DMS 273 treated with DMSO at 0.1 percent for 48 hours (cell line): ENCODE measurements at places on chromosomes 1 and 21.

DNA sequence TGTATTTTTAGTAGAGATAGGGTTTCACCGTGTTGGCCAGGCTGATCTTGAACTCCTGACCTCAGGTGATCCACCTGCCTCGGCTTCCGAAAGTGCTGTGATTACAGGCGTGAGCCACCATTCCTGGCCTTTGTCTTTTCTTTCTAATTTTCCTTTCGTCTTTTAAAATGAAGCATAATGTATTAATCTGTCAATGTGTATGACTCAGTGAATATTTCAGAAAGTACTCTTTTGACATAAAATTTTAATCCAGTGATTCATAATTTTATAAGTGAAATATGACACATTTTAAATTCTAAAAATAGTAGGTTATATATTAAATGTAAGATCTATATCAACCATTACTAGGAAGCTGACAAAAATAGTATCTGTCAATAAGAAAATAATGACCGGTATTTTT is 1059.0 kb upstream of the PRMT6 start:
- no peak for DNase-seq

- no peak for DNase-seq
Observed at GRCh38 chr21:39066829-39067780, 116.1 kb downstream of the PSMG1 start.

- DNase-seq, result no peak
Observed at GRCh38 chr1:154467434-154468102, 34.5 kb upstream of the TDRD10 start.

GRCh38 chr1:170221031-170221430 is 75.3 kb downstream of the NTMT2 start:
- DNase-seq, result no peak

GRCh38 chr1:53543778-53544695 is 84.8 kb downstream of the DMRTB1 start:
- no peak for DNase-seq

DNA sequence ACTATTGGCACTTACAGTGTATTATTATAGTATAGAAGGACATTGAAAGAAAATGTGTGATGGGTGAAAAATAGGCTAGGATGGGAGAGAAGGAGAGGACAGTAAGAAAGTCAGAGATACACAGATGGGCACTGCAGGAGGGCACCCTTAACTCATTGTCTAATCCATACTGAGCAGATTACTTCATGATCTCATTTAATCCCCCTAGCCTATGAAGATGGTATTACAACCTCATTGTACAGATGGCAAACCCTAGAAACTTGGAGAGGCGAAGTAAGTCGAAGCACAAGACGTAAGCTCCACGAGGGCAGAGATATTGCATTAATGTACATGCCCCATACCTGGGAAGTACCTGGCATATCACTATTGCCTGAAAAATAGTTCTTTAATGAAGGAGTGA is 346.9 kb upstream of the DAB1 start:
- DNase-seq, result peak; percentile 18
